Natural killer cell (primary cell): ENCODE measurements at places on chromosomes 16 and 17. TPM values are rescaled to one million over a fixed set of nuclear protein-coding genes. Genes with fewer than 3 reads are reported as not detected.

- H3K27ac ChIP-seq: no peak overlapping the region
- no peak for DNase-seq
- H3K4me1 ChIP-seq: no peaks in the 10 kb centered on the region
- peaks cover 5% of the 10 kb centered on the region for H3K27me3 ChIP-seq
Measured at GRCh38 chr17:15319452-15320010, 21.9 kb downstream of the TEKT3 start.

- no peak overlapping the region for H3K27ac ChIP-seq
- no peak overlapping the region for H3K4me3 ChIP-seq
- peaks cover 2% of the 10 kb centered on the region for H3K27me3 ChIP-seq
- no peaks in the 10 kb centered on the region for H3K36me3 ChIP-seq
- no peak for DNase-seq
- no peaks in the 10 kb centered on the region for H3K4me1 ChIP-seq
Measured at GRCh38 chr16:1090620-1091587, 5.1 kb downstream of the C1QTNF8 start.

- H3K27me3 ChIP-seq: no peaks in the 10 kb centered on the region
- H3K36me3 ChIP-seq: no peaks in the 10 kb centered on the region
- peaks cover 94% of the 10 kb centered on the region for H3K4me1 ChIP-seq
Measured at GRCh38 chr16:66519482-66520373, 30.2 kb downstream of the TK2 start.

DNA sequence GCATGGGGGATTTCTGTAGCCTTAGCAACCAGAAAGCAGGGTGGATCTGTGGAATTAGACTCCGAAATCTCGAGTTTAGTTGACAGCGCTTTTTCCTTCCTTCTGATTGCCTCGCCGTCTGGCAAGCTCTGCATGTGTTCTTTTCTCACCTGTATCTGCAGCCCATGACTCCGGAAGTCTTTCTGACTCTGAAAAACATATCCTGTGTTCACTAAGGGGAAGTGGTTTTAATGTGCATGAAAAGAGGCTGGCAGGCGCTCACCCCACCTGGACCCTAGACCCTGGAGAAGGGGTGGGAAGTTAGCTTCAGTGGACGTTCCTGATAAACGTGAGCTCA, 158.5 kb downstream of the RPTOR start:
- peak overlapping the region; percentile 21 for H3K27ac ChIP-seq
- DNase-seq: peak; percentile 70
- no peaks in the 10 kb centered on the region for H3K27me3 ChIP-seq
- peaks cover 39% of the 10 kb centered on the region for H3K4me1 ChIP-seq
- H3K4me3 ChIP-seq: no peak overlapping the region

GRCh38 chr17:75694536-75694935, 26.7 kb upstream of the ITGB4 start:
- no peak for DNase-seq
- H3K4me3 ChIP-seq: no peak overlapping the region
- no peaks in the 10 kb centered on the region for H3K27me3 ChIP-seq
- peaks cover 56% of the 10 kb centered on the region for H3K36me3 ChIP-seq
- H3K4me1 ChIP-seq: peaks cover 20% of the 10 kb centered on the region

DNA sequence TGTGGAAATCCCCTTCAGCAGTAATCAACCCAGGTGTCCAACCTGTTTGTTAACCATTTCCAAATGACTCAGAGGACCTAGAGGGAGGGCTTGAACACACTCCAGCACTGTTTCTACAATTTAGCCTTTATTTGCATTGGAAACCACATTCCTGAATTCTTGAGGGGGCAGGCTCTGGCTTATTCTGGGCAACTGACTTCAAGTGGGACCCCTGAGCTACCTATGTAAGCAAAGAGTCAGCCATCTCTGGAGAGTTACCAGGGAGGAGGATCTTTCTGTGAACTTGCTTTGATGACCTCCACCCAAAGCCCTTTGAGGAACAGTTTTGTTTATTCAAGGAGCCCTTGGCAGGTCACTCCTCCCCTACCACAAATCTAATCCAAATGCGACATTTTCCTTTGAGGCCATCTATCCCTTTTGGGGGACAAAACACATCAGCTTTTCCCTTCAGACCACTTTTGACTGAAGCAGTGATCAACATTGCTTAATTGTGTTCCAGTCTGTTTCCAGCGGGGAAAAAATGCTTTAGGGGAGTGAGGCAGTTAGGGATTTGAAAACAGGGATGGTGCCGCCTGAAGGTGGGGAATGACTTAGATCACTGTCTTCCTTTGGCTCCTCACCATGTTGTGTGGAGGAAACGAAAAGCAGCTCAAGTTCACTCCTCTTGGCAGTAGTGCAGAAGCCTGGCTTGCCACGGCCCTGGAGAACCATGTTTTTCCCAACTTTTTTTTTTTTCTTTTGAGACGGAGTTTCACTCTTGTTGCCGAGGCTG, 46.2 kb downstream of the TUBD1 start:
- no peak overlapping the region for H3K4me3 ChIP-seq
- no peaks in the 10 kb centered on the region for H3K36me3 ChIP-seq
- H3K27me3 ChIP-seq: no peaks in the 10 kb centered on the region
- peaks cover 31% of the 10 kb centered on the region for H3K4me1 ChIP-seq
- peak overlapping the region; percentile 44 for H3K27ac ChIP-seq

DNA sequence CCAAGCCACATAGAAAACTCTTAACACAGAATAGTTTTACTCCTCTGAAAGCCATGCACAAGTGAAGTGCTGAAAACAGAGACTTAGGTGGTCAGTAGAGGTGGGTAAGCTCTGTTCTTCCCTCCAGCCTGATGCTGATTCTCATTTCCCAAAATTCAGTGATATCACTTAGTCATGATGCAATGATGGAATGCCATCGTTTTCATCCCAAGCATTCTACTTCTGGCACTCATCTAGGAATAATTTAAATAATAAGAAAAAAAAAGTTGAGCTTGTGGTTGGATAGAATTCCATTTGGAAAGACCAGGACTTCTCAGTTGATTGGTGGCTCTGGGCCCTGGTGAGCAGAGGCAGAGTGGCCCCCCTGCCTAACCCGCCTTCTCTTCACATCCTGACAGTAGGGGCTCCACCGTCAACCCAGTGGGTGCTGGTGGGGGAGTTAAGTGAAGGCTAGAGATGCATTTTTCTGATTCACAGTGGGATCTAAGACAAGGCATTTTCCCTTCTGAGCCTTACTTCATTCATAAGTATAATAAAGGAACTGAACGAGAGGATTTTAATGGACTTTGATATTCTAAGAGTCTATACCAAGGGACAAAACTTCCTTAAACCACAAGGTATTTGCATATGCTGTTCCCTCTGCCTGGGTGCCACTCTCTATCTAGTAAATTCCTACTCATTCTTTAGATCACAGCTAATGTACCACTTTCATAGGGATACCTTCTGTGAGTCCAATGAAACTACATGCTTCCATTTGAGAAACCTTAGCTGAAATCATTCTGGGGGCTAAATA, 310.3 kb upstream of the DYNLRB2 start:
- no peak overlapping the region for H3K4me3 ChIP-seq
- peaks cover 2% of the 10 kb centered on the region for H3K27me3 ChIP-seq
- H3K27ac ChIP-seq: no peak overlapping the region
- H3K36me3 ChIP-seq: no peaks in the 10 kb centered on the region

- peak overlapping the region; percentile 60 for H3K27ac ChIP-seq
- H3K27me3 ChIP-seq: no peaks in the 10 kb centered on the region
- H3K4me3 ChIP-seq: no peak overlapping the region
- H3K4me1 ChIP-seq: peaks cover 59% of the 10 kb centered on the region
- DNase-seq: no peak
Measured at GRCh38 chr17:6753546-6753945, 2.3 kb upstream of the XAF1 start.

DNA sequence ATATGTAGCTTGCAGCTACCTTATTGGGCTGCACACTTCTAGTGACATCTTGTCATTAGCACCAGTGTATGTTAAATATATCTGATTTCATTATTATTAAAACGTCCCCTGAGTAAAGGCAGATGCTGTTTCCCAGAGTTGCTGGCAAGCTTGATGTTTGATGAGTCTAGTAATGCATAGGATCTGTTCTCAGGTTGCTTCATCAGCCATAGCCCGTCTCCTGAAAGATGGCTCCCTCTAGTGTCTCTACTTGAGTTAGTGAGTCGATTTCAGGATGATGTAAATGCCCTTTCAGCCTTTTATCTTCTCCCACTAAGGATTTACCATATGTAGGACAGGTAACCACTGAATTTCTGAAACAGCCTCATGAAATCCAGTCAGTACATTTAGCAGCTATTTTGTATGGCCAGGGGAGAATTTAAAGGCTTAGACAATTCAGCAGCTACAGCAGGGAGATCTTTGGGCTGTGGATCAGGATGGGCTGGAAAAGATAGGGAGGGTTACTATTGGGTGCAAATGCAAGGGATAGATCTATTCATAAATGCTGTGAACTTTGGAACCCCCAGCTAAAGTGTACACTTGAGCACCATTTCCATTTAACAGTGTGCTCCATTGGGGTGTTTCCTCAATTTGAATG, 376.3 kb downstream of the CNTNAP4 start:
- no peak for DNase-seq
- no peaks in the 10 kb centered on the region for H3K4me1 ChIP-seq
- H3K27me3 ChIP-seq: no peaks in the 10 kb centered on the region
- H3K4me3 ChIP-seq: no peak overlapping the region
- no peak overlapping the region for H3K27ac ChIP-seq
- H3K36me3 ChIP-seq: no peaks in the 10 kb centered on the region

- H3K4me1 ChIP-seq: peaks cover 6% of the 10 kb centered on the region
- H3K4me3 ChIP-seq: peak overlapping the region; percentile 8
- H3K36me3 ChIP-seq: no peaks in the 10 kb centered on the region
- DNase-seq: no peak
Measured at GRCh38 chr17:72030067-72030899, 90.5 kb upstream of the SOX9 start.

DNA sequence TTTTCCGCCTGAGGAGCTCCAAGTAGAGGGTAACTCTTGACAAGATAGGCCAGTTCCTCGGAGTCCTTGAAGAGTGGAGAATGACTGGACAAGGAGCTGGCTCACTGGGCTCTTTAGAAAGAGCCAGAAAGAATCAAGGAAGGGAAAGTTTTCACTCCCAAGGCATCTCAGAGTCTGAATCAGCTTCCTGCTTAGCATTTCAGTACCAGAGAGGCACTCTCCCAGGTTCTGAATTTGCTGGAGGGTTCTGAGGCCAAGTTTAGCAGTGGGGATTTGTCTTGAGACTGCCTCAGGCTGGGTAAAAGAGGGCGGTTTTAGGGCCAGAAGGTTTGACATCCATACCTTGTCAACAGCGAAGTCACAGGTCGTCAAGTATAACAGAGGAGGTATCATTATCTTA, 25.5 kb downstream of the GP2 start:
- H3K36me3 ChIP-seq: no peaks in the 10 kb centered on the region
- no peaks in the 10 kb centered on the region for H3K4me1 ChIP-seq
- H3K4me3 ChIP-seq: no peak overlapping the region

DNA sequence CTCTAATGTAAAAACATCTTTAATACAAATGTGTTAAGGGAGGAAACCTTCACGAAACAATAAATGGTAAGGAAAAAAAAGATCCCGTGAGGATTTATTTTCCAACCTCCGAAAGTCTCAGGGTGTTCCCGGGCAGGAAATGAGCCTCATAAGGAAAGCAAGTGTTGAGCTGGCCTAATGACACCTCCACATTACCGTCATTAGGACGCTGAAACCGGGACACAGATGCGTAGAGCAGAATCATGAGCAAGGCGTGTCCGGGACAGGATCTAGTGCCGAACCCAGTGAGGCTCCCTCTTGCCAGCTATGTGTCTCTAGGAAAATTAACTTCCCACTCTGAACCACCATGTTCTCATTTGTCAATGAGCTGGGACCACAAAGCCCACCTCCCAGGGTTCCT, 22.7 kb upstream of the CYTH1 start:
- peaks cover 21% of the 10 kb centered on the region for H3K4me1 ChIP-seq
- H3K27ac ChIP-seq: no peak overlapping the region
- no peaks in the 10 kb centered on the region for H3K27me3 ChIP-seq
- peak; percentile 59 for DNase-seq

DNA sequence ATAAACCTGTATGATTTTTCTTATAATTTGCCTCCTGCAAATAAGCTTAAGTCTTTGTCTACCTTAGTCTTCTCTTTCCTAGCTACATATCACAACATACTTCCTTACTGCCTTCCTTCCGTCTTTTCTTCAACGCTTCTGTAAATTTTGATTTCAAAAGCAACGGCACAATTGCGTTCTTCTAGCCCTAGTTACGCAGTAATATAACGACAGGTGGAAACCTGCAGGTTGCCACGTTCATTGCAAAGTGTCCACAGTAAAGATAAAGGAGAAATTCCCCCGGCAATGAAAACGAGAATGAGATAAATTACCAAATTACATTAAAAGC, 546 bp upstream of the PSMD7 start:
- H3K36me3 ChIP-seq: peaks cover 18% of the 10 kb centered on the region
- DNase-seq: no peak
- H3K27me3 ChIP-seq: no peaks in the 10 kb centered on the region
- H3K4me1 ChIP-seq: peaks cover 14% of the 10 kb centered on the region
- peak overlapping the region; percentile 95 for H3K4me3 ChIP-seq

DNA sequence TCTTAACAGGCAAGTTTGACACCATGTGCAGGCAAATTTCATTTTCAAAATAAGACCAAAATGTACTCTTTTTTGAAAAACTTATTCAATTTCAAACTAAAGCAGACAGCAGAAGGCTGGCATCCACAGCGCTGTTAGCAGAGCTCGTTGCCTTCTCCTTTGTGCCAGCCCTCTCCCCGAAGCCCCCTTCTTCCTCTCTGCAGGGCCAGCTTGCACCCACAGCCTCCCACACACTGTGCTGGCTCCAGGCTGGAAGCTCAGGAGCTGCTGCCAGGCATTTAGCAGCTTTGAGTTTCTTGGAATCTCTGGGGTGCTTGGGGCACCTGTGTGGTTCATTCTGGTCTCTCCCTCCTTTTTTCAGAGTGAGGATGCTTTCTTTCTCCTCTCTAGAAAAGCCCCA, 37.7 kb downstream of the GP2 start:
- DNase-seq: no peak
- no peaks in the 10 kb centered on the region for H3K4me1 ChIP-seq
- H3K27me3 ChIP-seq: no peaks in the 10 kb centered on the region
- no peaks in the 10 kb centered on the region for H3K36me3 ChIP-seq

GRCh38 chr16:2035431-2036199, 8.9 kb downstream of the NHERF2 start:
- peaks cover 6% of the 10 kb centered on the region for H3K4me1 ChIP-seq
- H3K27me3 ChIP-seq: no peaks in the 10 kb centered on the region

DNA sequence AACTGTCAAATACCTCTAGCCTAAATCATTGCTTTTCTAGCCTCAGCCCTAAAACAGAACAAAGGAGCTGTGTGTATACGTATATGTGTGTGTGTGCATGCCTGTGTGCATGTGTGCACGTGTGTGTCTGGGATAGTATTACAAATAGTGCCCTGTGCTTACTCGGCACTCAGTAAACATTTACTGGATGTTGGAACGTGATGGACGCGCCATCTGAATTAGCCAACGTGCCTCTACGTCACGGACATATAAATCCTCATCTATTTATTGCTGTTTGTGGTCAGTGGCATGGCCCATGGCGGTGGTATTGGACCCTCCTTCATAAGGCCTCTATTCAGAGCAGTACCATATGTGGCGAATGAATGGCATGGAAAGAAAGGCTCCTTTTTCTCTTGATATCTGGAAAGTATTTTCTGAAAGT, 37.5 kb downstream of the WWP2 start:
- H3K36me3 ChIP-seq: peaks cover 33% of the 10 kb centered on the region
- no peak overlapping the region for H3K27ac ChIP-seq
- H3K4me1 ChIP-seq: no peaks in the 10 kb centered on the region
- no peak for DNase-seq
- no peak overlapping the region for H3K4me3 ChIP-seq

MLKL gene
- total RNA-seq: 57.5 TPM

PLXDC1 gene
- total RNA-seq: 53.6 TPM

SLC16A6 gene
- total RNA-seq: 19.4 TPM

ENO3 gene
- 26.1 TPM for total RNA-seq

HEATR9 gene
- total RNA-seq: 10.0 TPM

MC1R gene
- total RNA-seq: 12.3 TPM

DLX3 gene
- total RNA-seq: not detected

EPX gene
- not detected for total RNA-seq

GCGR gene
- not detected for total RNA-seq

HSF5 gene
- 0.45 TPM for total RNA-seq
